ENCODE measurements at places on chromosomes 6 and 20.

DNA sequence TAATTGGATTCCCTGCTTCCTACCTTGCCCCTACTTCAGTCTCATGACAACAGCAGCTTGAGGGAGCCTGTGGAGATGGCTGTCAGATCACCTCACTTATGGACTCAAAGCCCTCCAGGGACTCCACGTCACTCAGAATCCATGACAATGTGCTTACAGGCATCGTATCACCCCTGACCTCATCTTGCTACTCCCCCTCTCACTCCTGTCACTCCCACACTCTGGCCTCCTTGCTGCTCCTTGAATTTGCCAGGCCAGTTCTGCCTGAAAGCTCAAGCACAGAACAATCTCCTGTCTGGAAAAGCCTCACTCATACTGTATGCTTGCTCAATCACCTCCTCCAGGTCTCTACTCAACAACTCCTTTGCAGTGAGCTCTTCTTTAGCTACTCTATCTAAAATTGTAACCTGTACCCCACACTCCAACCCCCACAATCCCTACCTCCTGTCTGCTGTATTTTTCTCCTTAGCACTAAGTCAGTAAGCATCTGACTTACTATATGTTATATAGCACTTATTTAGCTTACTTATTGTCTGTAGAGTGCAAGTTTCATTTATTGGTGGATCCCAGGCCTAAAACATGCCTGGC lies 10.7 kb upstream of the GSTA4 start:
- DNase-seq: peak; percentile 67

DNA sequence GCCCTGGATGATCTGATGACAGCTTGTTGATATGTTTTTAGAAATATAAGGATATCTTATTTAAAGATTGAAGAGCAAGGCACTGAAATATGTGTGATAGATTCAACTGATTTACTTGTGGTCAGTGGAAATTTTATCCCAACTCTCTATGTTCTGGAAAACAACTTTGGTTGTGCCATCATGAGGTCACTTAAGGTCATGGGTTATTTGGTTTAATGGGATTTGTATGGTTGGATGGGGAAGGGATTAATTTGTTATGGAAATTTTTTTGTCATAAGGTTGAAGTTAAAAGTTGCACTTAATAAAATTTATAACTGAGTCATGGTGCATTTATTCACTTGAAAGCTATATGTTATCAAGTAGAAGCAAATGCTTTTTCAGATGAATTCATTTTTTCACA lies 214.3 kb upstream of the LAMP5 start:
- DNase-seq: no peak

DNA sequence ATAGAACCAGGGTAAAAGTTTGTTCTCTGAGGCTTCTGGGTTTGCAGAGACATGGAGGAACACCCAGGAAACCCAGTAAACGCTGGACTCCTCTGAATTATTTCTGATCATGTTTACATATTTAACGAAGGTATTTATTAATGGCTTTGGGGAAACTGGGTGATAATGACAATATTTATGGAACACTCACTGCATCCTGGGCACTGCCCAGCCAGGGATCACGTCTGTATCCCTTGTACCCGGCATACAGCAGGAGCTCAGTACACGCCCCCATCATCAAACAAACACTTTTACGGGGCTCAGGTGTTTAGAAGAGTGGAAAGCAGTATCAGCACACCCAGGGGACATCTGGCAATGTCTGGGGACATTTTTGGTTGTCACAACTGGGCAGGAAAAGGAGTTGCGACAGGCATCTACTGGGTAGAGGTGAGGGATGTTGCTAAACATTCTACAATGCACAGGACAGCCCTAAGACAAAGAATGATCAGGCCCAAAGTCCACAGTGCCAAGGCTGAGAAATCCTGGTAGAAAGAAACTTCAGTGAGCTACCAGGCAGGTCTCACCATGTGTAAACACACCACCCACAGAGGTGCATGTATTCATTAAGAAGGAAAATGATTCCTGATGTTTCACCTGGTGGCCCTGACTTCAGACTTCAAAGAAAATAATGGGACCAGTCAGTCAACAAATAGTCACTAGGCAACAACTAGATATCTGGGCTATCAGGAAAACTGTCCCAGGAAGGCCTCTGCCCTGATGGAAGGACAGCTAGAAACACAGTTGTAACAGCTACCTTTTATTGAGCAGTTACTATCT lies 35.3 kb downstream of the ZMYND8 start:
- DNase-seq: peak; percentile 73

- DNase-seq: no peak
Observed at GRCh38 chr6:31727717-31728671, 1.1 kb downstream of the DDAH2 start.

- DNase-seq: peak; percentile 73
Observed at GRCh38 chr6:33620158-33620855, 815 bp upstream of the ITPR3 start.

DNA sequence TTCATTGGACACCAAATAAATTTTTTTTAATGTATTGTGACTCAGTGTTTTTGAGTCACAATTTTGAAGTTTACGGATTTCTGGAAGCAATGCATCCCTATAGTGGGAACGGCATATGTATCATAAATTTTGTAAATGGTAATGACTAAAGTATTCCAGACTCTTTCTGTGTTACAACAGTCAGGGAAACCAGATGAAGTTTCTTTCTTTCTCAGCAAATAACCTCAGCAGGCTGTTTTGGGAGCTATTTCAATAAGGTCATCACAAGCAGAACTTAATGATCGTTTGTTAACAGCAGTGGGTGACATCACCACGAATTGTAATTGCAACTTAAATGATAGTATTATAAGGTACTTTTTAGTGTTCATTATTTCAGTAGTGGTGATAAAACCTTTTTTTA lies 52.0 kb downstream of the HIVEP1 start:
- DNase-seq: no peak

DNA sequence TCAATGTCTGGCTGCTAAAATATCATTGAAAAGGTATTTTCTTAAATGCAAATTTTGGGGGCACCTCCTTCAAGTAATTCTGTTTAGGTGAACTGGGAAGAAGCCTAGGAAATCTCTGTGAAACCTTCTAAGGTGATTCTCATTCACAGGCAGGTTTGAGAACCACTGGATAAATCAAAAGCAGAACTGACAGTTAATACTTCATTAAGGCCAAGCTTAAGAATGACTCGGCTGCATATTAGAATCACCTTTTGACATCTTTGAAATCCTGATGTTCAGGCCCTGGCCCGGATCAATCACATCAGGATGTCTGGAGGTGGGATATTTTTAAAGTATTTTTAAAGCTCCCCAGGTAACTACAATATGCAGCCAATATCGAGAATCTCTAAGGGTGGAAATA lies 50.6 kb downstream of the FKBP1C start:
- no peak for DNase-seq

GRCh38 chr6:33856655-33857054 lies 52.9 kb upstream of the MLN start:
- no peak for DNase-seq

DNA sequence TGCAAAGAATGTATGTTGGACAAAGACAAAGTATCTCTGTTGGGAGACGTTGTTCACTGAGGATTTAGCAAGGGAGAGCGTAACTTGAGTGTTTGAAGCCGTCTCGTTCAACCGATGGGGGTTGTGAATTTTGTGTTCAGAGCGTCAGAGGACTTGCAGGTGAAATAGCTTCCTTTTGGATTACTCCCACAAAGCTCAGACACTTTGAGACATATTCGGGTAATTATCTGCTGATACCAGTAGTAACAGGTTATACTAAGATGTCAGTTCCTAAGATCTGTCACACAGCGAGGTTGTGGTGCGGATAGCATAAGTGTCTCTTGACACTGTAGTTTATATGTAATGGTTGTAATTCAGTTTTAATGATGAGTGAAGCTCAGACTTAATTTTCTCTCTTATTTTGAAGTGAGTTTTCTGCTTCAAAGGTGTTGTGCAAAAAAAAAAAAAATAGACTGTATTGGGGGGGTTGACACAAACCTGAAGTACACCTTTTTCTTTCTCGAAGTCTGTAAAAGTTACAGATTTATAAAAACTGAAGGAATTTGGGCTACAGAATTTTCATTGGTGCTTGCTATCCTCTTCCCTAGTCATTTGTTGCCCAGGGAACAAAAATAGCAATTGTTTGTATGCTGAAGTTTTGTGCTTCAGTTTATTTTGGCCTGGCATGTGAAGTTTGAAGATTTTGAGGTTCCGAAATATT lies 1.7 kb downstream of the ASXL1 start:
- DNase-seq: peak; percentile 24

GRCh38 chr6:41567684-41568083 lies 21.5 kb downstream of the FOXP4 start:
- DNase-seq: no peak

- no peak for DNase-seq
Observed at GRCh38 chr6:20169119-20169557, 43.1 kb downstream of the MBOAT1 start.

GRCh38 chr20:43533060-43533459 lies 25.6 kb downstream of the L3MBTL1 start:
- DNase-seq: no peak

DNA sequence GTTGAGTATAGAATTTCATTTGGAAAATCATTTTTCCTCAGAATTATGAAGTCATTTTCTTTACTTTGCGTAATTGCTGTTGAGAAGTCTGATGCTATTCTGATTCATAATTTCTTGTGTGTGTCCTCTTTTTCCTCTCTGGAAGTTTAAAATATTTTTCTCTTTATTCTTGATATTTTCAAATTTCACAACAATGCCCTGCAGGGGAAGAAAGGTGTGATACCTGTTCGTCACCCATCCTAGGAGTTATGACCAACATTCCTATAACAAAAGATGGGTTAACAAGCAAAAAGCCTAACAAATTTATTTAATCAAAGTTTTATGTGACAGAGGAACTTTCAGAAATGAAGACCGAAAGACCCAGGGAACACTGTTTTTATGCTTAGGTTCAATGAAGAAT lies 171.5 kb upstream of the AKIRIN2 start:
- no peak for DNase-seq
